Spinal cord (tissue), 10 donors: ENCODE measurements at places on chromosomes 2 and 18. TPM values are rescaled to one million over a fixed set of nuclear protein-coding genes. Genes with fewer than 3 reads are reported as not detected.

ME2 gene
- 83.7 TPM for total RNA-seq

CDKL4 gene
- 3.7 TPM for total RNA-seq

CRYGD gene
- 1.2 TPM for total RNA-seq

TUBA3E gene
- 0.11 TPM for total RNA-seq

GRCh38 chr2:216082805-216083204, 1.1 kb downstream of the TMEM169 start:
- no peak for DNase-seq

GRCh38 chr2:23589220-23589647, 204.3 kb downstream of the KLHL29 start:
- DNase-seq = no peak

GRCh38 chr2:234559609-234560008, 62.7 kb upstream of the ARL4C start:
- DNase-seq = no peak

- no peak for DNase-seq
Observed at GRCh38 chr2:120241684-120242083, 11.0 kb upstream of the RALB start.

DNA sequence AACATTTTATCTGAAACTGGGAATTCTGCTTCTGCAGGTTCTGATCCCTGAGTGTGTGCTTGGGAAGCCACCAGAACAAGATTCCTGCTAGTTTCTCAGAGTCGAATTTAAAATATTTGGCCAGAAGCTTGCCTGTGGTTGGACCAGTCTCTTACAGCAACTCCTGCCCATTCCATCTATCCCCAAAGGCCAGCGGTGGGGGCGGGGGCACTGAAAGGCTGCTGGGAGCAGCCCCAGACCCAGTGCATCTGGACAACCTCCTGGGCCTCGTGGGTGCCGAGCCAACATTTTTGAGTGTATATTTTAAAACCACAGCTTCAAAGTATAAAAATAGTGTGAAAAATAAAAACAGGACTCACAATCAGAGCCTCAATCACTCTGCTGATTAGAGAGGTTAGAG, 38.6 kb upstream of the ZFP36L2 start:
- no peak for DNase-seq

GRCh38 chr2:49702740-49703139, 548.4 kb upstream of the FSHR start:
- DNase-seq = no peak

DNA sequence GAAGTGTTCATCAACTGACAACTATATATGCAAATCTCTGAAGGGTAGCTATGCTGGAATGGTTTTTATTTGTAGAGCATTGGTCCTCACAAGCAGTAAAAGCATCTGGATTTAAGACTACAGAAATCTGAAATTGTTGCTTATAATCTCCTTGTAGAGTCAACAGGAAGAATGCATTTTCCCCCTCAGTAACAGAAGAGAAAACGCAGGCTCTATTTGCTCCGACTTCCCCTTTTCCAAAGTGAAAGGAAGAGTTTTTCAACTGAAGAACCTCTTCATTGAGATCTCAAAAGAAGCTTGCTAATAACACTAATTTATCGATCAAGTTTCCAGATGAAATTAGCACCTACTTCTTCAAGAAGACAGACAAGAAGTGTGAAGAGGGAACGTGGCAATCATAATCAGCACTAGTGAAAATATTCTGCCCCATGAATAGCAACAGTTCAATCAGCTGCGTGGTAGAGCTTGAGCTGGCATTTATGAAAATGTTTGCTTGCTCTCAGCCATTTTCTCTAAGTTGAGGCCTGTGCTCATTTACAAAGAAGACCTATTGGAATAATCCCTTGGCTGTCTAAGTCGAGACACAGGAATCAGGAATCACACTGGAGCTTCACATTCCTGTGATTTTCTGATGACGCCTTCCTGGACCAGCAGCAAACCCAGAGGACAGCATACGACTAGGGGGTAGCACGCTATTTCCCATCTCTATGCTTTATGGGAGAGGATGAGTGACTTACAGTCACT, 43.7 kb downstream of the TGIF1 start:
- no peak for DNase-seq

DNA sequence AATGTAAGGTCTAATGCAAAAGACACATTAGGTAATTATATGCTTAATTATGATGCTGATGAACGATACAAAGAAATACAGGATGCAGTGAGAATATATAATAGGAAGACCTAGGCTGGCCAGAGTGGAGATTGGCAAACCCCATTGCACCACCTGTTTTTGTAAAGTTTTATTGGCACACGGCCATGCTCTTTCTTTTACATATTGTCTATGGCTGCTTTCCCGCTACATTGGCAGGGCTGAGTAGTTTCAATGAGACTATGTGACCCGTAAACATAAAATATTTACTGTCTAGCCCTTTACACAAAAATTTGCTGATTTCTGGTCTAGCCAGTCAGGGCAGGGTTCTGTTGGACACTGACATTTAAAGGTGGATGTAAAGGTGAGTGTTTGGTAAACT, 5.4 kb downstream of the SEC11C start:
- DNase-seq = no peak
